ENCODE measurements at places on chromosomes 2 and 18.
A peak's percentile ranks its signal among the peaks of the same experiment; 100 is the strongest.

GRCh38 chr2:62287899-62288880 is 92.3 kb downstream of the B3GNT2 start:
- DNase-seq = peak; percentile 47

DNA sequence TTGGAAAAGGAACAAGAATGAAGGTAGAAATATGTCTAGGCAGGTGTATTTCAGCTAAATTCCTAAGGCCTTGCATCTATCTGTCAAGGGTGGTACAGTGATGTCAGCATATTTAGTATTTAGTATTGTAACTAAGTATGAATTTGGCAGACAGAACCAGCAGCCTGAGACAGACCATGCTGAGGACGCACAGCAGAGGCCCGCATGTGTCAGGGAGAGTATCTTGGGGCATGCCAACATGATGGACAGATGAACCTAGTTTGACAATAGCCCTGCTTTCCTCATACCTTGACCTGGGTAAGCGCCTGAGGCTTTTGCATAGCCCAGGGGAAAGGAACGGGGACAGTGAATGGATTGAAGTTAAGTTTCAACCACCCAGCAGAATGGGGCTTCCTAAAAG is 33.8 kb upstream of the OSR1 start:
- DNase-seq = no peak

DNA sequence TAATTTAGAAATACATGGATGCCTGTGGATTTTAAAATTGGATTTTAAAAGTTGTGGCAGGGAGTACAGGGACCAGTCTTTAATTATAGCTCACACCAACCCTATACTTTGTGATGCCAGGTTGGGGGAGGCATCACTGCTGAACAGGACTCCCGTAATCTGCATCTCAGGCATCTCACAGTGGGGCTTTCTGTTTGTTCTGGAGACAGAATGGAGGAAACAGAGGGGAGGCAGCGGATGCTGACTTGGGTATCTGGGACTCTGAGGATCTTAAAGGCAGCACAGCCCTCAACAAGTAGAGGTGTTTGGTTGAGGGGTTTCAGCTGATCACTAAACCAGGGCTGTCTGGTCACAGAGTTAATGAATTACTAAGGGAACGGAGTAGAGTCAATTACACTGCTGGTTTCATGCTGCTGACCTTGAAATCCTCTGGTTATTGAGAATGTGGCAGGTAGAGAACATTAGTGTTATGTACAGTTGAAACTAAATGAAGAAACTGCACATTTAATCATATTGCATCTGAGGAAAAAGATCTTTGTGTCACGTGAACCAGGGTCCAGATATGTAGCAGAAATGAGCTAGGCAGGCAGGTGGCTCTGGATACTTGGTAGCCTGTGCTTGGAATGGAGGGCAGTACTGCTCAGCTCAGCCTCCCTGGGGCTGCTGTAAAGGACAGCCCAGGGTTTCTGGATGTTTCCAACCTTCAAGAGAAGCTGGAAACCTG is 40.3 kb downstream of the FHOD3 start:
- no peak for DNase-seq

DNA sequence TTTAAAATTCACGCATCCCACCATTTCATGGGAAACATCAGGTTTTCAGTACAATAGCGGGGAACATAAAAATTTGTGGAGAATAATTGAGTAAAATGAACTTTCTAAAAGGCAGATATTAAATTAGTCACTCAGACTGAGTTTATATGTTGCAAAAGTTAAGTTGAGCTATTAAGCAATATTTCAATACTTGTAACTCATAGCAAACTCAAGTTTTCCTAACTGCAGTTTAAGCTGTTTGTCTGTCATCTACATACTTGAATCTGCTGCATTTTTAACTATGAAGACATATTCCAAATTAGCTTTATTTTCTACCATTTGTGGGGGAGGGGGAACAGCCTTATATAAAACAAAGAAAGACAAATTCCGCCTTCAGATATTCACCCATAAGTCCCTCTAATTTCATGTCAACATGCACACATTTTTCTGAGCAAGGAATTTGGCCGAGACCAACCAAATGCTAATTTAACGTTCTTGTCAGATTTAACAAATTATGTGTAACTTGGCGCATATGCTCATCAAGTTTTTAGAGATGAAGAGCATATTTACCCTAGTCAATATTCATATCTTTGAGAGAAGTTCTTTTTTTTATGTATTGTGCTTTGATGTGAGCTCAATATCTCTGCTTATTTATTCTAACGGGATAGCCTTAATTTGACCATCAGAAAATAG is 462.9 kb downstream of the TXNL1 start:
- DNase-seq = no peak

DNA sequence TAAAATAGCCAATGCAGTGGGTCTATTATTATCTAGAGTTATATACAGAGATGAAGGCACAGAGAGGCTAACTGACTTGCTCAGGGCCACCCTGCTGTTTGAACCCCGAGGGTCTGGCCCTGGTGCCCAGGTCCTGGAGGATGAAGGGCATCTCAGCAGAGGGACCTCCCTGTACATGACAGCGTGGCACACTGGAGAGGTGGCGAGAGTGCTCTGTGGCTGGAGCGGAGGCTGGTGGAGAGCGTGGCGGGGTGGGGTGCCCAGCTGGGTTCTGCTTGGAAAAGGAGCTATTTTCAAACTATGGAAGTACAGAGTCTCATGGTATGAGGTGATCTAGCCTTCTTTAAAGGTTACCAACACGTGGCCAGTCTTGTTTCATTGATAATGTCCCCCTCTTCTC is 35.8 kb downstream of the GREB1 start:
- no peak for DNase-seq

- no peak for DNase-seq
Observed at GRCh38 chr2:60337142-60337497, 216.3 kb downstream of the BCL11A start.

DNA sequence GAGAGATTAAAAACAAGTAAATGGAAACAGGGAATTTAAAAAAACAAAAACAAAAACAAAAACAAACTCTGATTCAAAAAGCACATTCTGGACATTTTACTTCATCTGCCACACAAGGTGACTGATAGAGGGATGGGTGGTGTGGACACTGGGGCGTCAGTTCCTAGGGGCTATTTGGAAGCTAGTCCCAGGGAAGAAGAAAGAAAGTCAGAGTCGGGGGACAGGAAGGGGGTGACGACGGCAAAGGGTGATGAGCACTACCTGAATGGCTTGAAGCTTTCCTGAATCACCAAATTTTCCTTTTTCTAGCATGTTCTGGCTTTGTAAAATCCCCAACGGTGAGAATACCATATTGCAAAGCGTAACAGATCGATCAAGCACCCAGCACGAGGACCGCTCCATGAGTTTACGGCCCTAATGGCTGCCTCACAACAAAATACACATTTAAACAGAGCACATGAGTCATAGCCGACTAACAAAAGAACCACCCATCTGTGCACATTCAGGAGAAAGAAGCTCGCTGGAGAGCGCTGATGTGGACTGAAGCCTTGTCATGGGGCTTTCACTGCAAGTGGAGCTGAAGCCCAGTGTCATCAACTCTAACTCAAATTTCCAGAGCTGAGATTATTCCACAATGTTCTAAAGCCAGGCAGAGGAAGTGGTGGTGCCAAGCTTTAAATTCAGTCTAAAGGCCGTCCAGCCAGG is 178.9 kb downstream of the LNPK start:
- no peak for DNase-seq

- no peak for DNase-seq
Observed at GRCh38 chr2:233225230-233226068, 26.0 kb upstream of the ATG16L1 start.

GRCh38 chr18:55306359-55307024 is 281.5 kb downstream of the TCF4 start:
- DNase-seq = no peak

DNA sequence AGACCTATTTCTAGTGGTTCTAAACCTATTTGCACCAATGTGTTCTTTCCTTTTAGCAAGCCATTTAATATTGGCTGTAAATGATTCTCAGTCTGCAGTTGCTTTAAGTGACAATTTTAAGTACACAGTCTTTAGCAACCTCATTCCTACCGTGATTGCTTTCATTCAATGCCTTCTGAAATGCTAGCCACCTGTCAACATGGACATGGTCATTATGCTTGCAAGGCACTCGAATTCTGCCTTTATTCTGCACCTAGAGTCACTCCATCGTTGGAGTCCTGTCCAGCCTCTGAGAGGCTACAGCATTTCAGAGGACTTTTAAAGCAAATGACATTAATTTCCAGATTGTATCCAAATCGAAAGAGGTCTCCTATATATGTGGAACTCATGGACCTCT is 115.1 kb downstream of the IRS1 start:
- DNase-seq = no peak

- DNase-seq = no peak
Observed at GRCh38 chr2:102070058-102070642, 72.4 kb upstream of the IL1R1 start.

GRCh38 chr2:233853883-233854240 is 473 bp downstream of the HJURP start:
- no peak for DNase-seq

GRCh38 chr18:24153397-24153796 is 14.5 kb downstream of the CABYR start:
- no peak for DNase-seq

GRCh38 chr2:71889759-71890684 is 257.6 kb downstream of the CYP26B1 start:
- DNase-seq = no peak

DNA sequence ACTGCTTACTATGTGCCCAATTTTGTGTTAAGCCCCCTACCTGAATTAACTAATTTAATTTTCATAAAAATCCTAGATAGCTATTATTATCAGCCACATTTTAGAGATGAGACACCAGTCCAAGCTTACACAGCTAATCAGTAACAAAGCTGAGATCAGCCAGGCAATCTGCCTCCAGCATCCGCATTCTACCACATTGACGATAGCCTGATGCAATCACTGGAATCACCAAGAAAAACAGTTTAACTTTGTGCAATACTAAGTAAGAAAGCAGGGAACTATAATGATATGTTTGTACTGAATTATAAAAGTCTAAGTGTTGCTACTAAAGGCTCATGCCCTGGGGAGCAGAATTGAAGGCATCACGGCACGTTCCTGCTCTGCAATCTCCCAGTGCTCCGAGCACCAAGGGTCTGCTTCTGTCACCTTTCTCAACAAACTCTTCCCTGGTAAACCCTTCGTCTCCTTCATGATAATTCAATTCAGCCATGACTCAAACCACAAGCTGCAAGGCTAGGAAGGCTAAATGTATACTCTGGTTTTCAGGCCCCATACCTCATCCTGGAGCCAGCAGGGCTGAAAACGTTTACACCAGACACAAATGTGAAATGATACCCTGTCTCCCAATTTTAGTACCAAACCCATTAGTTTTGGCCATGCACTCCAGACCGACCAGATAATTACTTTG is 19.4 kb downstream of the KANSL3 start:
- DNase-seq = no peak

DNA sequence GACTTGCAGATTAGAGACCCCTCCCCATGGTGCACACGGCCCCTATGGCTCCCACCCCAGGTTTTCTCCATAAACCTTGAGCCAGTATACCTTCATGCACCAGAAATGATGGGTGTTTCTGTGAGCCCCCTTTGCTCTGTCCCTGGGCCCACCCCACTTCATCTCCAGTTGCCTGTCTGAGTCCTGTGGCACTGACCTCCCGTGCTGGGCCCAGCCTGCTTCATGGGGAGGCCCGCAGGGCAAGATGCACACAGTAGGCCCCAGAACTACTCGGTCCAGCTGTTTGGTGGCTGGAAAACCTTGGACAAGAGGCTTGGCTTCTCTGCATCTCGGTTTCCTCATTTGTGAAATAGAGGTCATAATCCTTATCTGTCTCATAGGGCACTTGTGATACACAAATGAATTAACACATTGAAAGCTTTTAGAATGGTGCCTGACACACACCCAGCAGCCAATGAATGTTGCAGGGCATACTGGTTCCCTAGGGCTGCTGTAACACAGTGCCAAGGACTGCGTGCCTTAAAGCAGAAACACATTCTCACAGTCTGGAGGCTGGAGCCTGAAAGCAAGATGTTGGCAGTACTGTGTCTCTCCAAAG is 58.4 kb downstream of the SH3BP4 start:
- DNase-seq = no peak

GRCh38 chr2:74008761-74009395 is 24.2 kb downstream of the TET3 start:
- DNase-seq = no peak

GRCh38 chr2:20675701-20676352 is 8.9 kb downstream of the GDF7 start:
- no peak for DNase-seq

DNA sequence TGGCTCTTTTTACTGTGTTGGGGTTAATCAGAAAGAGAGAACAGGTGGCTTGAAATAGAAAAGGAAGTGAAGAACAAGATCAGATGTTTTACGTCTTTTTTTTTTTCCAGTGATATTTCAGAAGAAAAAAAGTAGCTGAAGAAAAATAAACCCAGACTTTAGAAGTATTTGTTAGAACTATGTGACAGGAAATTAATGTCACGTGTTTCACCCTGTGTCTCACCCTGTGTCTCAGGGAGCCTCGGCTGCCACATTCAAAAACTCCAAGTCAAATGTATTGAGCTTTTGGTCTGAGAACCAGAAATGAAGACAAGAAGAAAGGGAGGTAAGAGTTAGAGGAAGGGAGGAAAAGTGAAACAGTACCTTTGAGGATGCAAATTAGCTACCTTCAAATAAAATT is 38.0 kb downstream of the AKAIN1 start:
- peak; percentile 58 for DNase-seq

DNA sequence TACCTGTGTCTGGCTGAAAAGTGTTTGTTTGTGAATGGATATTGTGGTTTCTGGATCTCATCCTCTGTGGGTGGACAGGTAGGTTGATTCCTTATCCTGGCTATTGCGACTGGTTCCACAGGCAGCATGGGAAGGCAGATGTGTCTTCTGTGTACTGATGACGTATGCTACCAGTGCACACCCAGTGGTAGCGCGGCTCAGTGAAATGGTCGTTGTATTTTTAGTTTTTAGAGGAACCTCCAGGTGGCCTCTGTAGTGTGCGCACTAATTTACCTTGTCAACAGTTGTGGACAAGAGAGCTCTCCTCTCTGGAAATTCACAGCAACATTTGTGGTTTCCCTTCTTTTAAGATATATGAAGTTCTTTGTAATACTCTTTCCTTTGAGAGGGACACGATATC is 52.5 kb downstream of the CCDC74A start:
- DNase-seq = no peak

GRCh38 chr18:29188760-29189159 is 1011.8 kb upstream of the CDH2 start:
- no peak for DNase-seq

DNA sequence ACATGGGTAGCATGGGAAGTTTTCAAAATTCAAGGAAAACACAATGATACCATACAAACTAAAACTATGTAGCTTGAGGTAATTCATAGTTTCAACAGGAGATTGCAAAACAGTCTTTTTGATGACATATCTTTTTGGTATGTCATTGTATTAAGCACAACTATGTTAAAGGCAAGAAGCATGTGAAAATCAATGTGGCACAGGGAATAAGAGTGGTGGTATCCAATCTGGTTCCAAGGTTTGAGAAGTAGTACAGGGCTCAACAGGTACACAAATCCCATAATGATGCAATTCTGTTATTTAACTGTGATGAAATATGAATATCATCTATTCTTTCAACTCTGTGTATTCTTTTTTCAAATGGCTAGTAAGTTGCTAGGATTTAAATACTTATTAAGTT is 16.4 kb upstream of the DLX2 start:
- no peak for DNase-seq

Data from CD4-positive, alpha-beta T cell treated with Interleukin-6 at 100 ng/mL for 8 hours (primary cell).